Activated naive CD4-positive, alpha-beta T cell treated with Interleukin-2 at 50 U/mL for 16 hours (primary cell): ENCODE measurements at places on chromosomes 2 and 18.

DNA sequence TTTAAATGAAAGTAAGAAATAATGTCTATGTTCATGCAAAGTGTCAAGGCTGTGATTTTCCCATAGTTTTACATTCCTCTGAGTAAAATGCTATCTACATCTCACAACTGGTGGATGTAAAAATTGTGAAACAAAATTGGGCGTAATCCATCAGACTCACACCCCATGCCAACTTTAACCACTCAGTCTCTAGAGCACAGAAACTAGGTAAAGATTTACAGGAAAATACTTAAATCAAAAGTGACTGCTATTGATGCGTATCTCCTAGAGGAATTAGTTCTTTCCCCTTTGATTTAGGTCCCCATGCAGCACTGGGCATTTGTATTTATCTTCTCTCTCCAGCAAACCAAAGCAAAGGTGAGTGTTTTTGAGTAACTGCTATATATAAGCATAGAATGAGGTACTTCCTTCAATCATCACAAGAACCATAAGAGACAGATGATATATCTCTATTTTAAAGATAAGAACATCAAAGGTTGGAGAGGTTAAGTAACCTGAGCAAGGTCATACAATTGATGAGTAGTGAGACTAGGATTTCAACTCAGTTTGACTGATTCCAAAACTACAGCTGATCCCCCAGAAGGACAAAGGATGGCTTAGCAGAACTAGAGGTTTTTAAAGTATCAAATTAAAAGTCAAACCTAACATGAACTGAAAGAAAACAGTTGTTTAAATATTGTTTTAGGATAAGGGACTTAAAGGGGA is 594.0 kb upstream of the ACVR2A start:
- no peak for DNase-seq

DNA sequence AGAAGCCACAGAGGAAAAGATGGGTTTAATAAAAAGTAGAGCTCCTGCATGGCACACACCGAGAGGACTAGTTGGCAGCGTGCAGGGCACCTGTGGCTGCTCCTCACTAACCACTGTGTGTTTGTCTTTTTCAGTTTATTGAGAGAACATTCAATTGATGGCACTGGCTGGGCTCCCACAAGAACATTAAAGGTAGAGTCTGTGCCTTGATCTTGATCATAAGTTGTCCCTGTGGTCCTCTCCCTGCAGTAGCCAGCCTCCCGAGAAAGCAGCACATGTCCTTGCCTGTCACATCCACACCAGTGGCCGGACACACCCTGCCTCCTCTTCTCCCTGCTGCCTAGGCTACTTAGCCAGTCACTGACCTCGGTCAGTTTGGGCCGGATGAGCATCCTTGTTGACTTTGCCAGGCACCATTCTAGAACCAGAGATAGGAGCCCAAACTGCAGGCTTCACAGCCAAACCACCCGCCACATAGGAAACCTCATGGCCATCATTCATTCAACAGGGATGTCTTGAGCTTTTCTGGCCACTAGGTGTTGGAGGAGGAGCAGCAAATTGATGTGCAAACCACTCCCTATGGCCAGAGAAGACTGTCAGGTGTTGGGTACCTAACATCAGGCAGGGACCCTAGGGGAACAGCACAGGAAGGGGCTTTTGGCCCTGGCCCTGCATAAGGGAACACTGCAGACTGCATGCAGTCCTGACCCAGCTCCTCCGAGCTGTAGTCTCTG is 30.2 kb upstream of the SCLY start:
- no peak for DNase-seq

- DNase-seq: no peak
These were observed 391.3 kb downstream of the SETBP1 start for GRCh38 chr18:45071956-45072355.

GRCh38 chr2:217662984-217663602 is 339.7 kb downstream of the TNS1 start:
- no peak for DNase-seq

DNA sequence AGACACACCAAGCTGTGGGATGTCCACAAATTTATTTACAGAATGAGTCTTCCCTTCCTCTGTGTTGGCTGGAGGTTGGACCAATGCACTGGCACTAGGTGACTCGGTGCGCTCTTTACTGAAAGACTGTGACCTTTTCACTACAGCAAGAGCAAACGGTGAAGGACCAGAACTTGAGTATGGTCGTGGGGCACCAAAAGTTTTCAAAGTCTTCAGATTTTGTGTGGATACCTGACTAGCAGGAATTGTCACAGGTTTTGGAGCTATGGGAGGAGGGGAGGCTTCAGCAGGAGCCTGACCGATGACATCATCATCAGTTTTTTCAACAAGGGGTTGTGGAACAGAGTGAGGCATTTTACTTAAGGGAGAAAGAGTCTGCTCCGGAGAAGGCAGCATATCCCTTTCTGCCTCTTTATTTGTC is 73.0 kb upstream of the GRB14 start:
- no peak for DNase-seq

DNA sequence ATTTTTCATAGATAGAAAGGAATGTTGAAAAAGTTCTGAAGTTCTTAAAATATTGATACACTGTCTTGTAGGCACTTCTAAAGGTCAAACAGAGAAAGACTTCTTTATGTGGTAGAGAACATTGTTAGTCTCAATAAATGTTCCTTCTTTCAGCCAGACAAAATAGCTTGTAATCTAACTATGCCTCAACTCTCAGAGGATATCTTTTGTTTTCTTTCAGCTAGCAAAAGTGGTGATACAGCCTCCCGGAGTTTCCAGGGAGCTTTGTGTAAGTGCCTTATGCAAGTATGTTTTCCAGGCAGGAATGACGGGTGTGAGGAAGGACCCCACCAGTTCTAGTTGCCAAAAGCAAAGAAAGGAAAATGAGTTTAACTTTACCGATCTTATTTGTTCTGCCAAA is 452.1 kb upstream of the ST6GAL2 start:
- DNase-seq: no peak

DNA sequence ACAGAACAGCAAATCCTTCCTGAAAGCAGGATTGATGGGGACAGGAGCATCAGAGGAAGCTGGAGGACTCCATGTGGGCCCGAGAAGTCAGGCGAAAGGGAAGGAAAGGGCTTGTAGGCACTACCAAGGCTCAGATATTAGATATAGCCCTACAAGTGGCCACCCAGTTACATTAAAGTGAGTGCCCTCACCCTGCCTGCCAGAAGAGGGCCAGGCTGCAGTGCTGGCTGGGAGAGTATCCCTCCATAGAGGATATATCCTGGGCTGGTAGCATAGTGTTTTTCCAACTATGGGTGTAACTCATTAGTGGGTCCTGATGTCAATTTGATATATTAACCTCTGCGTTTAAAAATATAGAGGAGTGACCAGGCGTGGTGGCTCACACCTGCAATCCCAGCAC is 285.2 kb downstream of the MYCN start:
- DNase-seq: no peak
